Cardiac muscle cell (in vitro differentiated cells and primary cell): ENCODE measurements at places on chromosomes 16 and 17. TPM values are rescaled to one million over a fixed set of nuclear protein-coding genes. Genes with fewer than 3 reads are reported as not detected.

- H3K27me3 ChIP-seq, result peaks cover 5% of the 10 kb centered on the region
- no peaks in the 10 kb centered on the region for H3K4me1 ChIP-seq
- H3K27ac ChIP-seq, result no peak overlapping the region
- H3K36me3 ChIP-seq, result no peaks in the 10 kb centered on the region
- H3K4me3 ChIP-seq, result peak overlapping the region; percentile 24
These were observed 4.5 kb upstream of the IRX3 start for GRCh38 chr16:54290833-54291655.

- DNase-seq, result no peak
- H3K27me3 ChIP-seq, result no peaks in the 10 kb centered on the region
- H3K27ac ChIP-seq, result no peak overlapping the region
These were observed 12.7 kb downstream of the TMEM100 start for GRCh38 chr17:55709984-55710383.

DNA sequence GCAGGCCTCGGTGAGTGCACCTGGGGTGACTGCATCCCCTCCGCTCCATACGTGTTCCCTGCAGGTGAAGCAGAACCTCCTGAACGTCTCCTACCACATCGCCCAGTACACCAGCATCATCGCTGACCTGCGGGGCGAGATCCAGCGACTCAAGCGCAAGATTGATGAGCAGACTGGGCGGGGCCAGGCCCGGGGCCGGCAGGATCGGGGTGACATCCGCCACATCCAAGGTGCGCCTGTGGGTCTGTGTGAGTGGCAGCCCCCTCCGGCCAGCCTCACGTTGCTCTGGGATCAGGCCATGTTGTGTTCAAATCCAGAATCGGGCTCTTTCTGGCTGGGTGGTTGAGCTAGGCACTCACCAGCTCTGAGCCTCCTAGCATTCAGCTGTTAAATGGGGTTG, 12.5 kb downstream of the BTBD17 start:
- no peaks in the 10 kb centered on the region for H3K4me1 ChIP-seq
- H3K27ac ChIP-seq, result no peak overlapping the region
- peaks cover 62% of the 10 kb centered on the region for H3K27me3 ChIP-seq
- H3K36me3 ChIP-seq, result no peaks in the 10 kb centered on the region
- no peak overlapping the region for H3K4me3 ChIP-seq

Gene CLEC18A
- 0.09 TPM in 1 of 2 replicates, not detected in the other for total RNA-seq

Gene BCO1
- total RNA-seq, result not detected in 2 replicates

DNA sequence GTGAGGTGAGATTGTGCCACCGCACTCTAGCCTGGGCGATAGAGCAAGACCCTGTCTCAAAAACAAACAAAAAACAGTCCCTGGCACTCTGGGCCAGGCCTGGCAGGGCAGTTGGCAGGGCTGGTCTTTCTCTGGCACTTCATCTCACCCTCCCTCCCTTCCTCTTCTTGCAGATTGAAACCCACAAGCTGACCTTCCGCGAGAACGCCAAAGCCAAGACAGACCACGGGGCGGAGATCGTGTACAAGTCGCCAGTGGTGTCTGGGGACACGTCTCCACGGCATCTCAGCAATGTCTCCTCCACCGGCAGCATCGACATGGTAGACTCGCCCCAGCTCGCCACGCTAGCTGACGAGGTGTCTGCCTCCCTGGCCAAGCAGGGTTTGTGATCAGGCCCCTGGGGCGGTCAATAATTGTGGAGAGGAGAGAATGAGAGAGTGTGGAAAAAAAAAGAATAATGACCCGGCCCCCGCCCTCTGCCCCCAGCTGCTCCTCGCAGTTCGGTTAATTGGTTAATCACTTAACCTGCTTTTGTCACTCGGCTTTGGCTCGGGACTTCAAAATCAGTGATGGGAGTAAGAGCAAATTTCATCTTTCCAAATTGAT, 24.8 kb downstream of the STH start:
- H3K27me3 ChIP-seq, result no peaks in the 10 kb centered on the region
- no peaks in the 10 kb centered on the region for H3K36me3 ChIP-seq
- H3K4me3 ChIP-seq, result no peak overlapping the region
- no peak for DNase-seq
- no peaks in the 10 kb centered on the region for H3K4me1 ChIP-seq
- H3K27ac ChIP-seq, result no peak overlapping the region

Gene OR3A2
- total RNA-seq, result not detected in 2 replicates
